Ovary (tissue), 10 donors: ENCODE measurements at places on chromosomes 12 and 14.

DNA sequence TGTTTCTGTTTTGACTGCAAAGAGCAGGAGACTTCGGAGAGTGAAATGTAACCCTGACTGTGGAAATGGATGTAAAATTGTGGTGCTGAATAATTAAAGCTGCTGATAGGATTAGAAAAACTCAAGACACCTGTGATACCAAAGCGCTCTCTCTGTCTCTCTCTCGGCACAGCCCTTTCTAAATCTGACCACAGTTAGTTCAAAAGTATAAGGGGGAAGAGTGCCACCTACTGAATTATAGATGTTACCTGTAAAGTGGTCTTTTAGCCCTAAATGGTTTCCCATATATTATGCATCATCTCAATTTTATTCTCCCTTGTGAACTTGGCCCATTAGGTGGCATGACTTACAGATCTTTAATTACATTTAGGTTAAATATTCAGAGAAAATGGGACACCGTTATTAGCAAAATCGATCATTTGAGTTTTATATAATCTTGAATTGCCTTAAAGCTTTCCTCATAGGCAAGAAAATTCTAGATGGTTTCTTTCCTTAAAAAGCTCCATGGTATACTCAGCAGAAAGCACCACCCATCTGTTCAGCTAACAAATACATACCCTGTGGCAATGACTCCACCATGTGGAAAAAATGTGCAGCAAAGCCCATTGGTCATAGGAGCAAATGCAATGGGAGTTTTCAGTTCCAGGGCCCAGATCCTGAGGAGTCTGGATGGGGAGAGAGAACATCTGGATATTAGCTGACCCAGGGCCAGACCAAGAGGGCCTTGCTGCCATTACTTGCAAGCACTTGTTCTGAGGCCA, 18.1 kb downstream of the RFC5 start:
- no peak for DNase-seq

DNA sequence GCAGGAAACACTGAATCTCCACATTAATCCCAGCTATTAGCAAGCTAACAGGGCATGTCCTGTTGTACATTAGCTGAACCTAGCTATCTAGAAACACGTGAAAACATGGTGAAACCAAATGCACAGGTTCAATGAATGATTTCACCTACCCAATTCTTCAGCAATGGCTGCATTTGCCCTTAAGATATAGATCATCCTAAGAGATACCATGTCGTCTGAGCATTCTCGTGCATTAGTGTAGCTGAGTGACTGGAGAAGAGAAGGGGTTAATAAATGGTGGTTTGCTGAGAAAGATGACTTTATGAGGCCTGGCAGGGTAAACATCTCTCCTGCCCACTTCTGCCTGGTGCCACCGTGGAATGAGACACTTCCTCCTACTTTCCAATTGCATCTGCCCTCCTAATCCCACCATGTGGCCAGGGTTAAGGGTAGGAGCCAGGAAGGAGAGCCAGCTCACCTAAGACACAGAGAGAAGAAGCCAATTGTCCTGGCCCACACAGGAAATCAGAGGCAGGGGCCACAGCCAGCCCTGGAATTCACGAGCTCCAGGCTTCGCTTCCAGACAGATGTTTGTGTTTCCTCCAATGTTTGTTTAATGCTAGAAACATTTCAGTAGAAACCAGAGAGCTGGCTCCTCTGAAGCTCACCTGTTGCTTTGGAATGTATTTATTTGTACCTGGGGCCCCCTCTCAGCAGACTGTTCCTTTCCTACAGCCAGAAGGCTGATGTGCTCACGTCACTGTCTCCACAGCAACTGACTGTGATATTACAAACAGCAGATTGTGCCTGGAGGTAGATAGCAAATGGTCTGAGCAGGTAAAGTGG, 126.0 kb upstream of the PARP11 start:
- no peak for DNase-seq

DNA sequence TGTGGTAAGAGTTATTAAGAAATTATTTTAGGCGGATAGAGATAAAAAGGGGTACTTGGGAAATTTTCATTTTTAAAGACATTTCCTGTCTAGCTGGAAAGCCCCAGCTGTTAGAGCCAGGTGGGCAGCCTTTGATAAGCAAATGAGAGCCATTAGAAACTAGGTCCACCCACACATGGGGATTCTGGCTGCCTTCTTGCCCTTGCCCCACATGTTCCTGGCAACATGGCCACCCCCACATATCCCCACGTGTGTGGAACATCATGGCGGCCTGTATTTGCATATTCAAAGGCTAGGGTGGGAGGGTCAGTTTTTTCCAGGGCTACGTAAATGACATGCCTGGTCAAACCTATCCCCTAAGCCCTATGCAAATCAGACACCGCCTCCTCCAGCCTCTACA, 1382.1 kb downstream of the AACS start:
- DNase-seq, result no peak

GRCh38 chr12:79187032-79187431, 322.5 kb downstream of the SYT1 start:
- DNase-seq, result no peak

- no peak for DNase-seq
Measured at GRCh38 chr12:7782055-7782454, 7.1 kb upstream of the NANOG start.

- no peak for DNase-seq
Measured at GRCh38 chr12:5114436-5114835, 70.8 kb downstream of the KCNA5 start.

- DNase-seq, result no peak
Measured at GRCh38 chr14:77284066-77284465, 13.1 kb upstream of the NGB start.

GRCh38 chr14:27634056-27634970, 1036.5 kb upstream of the NOVA1 start:
- DNase-seq, result no peak

- DNase-seq, result no peak
Measured at GRCh38 chr14:104673481-104673880, 15.9 kb upstream of the INF2 start.

DNA sequence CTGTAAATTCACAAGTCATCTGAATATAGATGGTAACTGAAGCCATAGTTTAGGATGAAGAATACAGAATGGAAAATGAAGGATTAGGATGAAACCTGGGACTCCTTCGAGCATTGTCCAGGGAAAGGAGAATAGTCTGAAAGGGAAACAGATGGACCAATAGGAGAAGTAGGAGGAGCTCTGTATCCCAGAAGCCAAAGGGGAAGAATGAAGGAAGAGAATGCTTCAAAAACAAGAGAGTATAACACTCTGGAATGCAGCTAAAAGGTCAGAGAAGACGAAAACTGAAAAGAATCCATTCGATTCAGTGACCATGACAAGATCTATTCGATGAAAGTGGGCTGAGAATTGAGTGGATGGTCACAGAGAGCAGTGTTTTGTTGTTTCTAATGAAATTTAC, 1.0 kb downstream of the GMFB start:
- DNase-seq, result no peak

DNA sequence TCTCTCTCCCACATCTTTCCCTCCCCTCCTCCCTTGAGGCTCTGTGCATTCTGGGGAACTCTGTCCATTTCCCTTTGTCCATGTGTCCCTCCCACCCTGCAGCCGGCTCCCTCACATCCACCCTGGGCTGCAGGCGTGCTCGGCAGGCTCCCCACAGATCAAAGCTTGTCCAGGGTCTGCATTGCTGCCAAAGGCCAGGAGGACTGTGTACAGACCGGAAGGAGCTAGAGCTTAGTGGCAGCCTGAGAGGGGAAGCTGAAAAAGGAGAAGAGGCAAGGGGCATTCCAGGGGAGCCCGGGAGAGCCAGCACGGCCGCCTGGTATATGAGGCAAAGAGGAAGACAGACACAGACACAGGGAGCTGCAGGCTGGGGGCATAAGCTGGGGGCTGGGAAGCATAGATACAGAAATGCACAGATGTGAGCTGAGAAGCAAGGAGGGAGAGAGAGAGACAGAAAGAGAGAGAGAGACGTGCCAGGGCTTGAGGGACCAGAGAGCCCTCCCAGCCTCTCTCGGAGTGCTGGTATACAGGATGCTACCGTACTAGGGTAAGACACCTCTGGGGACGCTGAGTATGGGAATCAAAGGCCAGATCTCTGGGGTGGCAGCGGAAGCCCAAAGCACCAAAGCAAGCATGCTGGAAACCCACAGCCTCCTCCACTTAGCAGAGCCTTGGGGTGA, 3.3 kb downstream of the CD4 start:
- DNase-seq, result no peak

DNA sequence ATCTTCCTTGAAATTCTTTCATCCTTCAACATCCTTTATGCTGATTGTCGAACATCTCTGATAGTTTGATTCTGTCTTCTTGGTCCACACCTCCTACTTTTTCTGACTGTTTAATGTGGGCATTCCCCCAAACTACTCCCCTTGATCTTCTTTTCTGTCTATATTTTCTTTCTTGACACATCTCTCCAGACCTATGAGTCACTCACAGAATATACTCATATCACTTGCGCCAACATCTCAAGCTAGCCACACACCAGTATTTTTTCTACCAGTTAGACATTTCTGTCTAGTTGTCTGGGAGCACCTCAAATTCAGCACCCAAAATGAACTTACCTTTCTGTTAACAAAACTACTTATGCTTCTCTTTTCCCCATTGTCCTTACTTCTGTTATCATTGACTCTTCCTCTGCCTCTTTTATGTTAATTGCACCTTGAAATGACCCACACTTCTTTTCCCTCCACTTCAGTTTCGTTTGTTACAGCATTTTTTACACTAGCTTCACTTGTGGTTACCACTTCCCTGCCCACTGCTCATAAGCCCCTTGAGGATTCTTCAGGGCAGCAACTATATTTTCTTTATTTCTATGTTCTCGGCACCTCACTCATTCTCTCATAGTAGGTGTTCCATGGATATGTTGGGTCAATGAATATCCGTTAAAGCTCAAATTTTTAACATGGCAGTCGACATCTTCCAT, 33.5 kb downstream of the TSHR start:
- no peak for DNase-seq

GRCh38 chr12:31362759-31363415, 36.9 kb upstream of the SINHCAF start:
- DNase-seq, result no peak

DNA sequence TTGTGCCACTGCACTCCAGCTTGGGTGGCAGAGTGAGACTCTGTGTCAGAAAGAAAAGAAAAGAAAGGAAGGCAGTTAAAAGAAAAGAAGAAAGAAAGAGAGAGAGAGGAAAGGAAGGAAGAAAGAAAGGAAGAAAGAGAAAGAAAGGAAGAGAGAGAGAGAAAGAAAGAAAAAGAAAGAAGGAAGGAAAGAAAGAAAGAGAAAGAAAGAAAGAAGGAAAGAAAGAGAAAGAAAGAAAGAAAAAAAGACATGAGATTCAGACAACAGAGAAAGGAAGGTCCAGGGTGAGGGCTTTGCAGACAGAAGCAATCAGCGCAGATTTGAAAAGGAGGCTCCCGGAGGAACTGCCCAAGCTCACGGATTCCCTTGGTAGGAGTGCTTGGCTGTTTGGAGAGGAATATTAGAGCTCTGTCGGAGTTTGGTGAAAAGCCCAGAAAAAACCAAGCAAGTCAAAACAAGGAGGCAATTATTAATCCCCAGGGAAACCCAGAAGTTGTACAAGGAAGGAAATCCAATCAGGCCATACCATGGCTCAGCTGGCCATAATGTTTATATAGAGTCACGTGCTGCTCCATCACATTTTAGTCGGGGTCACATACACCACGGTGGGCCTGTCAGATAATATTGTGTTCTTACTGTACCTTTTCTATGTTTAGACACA, 11.6 kb upstream of the CCDC85C start:
- DNase-seq, result no peak

DNA sequence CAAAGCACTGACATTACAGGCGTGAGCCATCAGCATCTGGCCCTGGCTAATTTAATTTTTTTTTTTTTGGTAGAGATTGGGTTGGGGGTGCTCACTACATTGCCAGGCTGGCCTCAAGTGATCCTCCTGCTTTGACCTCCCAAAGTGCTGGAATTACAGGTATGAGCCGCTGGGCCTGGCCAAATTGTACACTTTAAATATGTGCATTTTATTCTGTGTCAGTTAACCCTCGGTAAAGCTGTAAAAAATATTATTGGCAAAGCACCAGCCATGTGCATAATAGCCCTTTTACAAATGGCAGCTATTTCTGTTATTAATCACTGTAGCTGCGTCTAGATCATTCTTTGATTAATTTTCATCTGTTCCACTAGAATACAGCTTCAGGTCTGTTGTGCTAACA, 12.0 kb downstream of the TMEM119 start:
- DNase-seq, result no peak

DNA sequence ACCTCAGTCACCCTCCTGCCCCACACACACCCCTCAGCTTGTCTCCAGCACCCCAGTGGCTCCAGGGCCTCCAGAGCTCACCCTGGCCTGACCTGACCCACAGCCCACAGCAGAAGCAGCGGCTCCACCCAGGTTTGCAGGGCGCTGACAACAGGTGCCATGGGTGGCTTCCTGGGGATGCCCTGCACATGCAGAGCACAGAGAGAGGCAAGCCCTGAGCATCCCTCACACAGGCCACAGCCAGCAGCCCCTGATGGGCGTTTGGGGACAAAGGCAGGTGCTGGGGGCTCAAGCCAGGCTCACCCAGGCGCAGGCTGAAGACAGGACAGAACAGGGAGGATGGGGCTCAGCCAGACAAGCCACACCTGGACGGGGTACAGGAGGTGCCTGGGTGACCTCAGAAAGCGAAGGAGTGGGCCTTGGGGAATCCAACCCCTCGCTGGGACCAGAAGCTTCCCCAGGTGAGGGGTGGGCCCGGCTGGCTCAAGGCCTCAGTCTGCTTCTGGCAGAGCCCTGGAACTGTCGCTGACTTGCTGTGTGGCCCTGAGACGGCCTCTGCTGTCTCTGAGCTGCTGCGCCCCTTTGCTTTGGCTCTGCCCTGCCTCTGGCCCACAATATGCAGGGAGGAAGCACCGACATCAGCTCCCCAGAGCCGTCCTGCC, 10.6 kb downstream of the ARL6IP4 start:
- DNase-seq, result no peak

DNA sequence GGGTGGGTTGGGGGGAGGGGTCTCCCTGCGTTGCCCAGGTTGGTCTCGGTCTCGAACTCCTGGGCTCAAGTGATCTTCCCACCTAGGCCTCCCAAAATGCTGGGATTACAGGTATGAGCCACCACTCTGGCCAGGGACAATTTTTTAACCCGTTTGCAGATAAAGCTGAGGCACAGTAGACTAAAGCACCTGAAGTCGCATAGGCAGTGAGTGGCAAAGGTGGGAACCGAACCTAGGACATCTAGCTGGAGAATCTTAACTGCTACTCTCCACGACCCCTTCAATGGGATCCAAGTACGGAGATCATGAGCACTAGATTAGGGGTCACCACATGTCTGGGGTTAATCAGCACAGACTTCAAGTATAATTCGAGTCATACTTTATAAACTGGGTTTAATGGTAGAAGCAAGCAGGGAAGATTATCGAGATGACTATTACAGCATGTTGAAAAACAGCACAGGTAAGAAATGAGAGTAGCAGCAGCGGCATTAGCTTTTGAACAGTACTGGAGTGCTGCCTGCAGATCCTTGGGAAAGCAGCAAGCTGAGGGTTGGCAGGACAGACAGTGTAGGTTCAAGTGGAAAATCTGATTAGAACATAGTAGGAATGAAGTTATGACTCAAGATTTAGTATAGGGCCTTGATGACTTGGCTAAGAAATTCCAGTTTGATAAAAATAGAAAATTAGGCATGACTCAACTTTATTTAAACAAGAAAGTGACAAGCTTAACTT, 23.9 kb downstream of the NID2 start:
- DNase-seq, result no peak
